ENCODE measurements at places on chromosomes 3 and 15. TPM values are rescaled to one million over a fixed set of nuclear protein-coding genes. Genes with fewer than 3 reads are reported as not detected.

MAP1A gene
- total RNA-seq, result 0.30 TPM

DNA sequence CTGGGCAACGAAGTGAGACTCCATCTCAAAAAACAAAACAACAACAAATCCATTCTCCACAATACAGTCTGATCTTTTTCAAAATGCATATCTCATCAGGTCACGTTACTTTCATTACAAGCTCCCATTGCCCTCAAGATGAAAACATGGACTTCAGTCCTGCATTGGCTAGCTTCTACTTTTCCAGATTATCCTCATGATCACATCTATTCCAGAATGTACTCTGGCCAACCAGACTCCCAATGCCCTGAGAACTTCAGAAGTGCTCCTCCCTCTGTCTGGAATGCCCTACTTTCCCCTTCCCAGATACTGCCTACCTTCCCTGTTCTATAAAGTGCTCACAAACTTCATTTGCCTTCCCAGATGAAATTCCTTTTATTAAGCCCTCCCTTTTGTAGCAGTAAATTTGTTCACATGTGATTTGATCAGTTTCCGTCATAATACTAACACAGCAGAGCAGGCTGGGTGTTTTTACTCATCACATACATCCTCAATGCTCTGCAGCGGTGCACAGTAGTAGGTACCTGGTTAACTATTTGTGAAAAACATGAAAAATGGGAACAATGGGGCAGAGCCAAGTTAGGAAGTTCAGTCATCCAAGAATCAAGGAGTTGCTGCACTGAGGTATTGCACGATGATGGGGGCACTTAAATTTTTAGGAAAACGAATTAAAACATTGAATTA is 5.3 kb downstream of the RPL22L1 start:
- no peak for DNase-seq

GRCh38 chr3:108959017-108959416 is 5.3 kb upstream of the GUCA1C start:
- DNase-seq, result no peak

LRRC2 gene
- total RNA-seq, result not detected

GRCh38 chr3:71784914-71785531 is at the start of gene PROK2:
TSS of gene PROK2 (minus strand) at chr3:71785148. CDS start at chr3:71785052, 96 bp downstream.
- peak; percentile 28 for DNase-seq

GRCh38 chr3:89113893-89114840 is 6.7 kb downstream of the EPHA3 start:
- no peak for DNase-seq

GRCh38 chr15:84992157-84992944 is 10.7 kb downstream of the PDE8A start:
- DNase-seq, result no peak

Measured in naive thymus-derived CD4-positive, alpha-beta T cell (primary cell).